ENCODE measurements at places on chromosomes 7 and 10.

- no peak for DNase-seq
These were observed 15.7 kb downstream of the RBM33 start for GRCh38 chr7:155660059-155660757.

DNA sequence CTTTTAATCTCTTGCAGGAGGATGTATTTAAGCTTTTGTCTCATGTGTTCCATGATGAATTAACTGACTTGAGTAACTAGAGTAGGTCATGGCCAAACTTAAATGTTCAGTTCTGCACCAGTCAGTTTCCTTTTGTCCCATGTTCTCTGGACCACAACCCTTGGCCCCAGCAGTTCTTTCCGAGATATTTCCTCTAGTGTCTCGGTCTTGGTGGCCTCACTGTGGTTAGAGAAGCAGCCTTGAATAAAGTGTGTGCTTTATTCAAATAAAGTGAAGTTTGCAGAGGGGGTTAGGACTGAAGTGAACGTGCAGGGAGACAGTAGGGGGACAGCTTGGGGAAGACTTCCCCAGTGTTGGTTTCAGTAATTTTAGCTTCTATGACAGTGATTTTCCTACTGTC is 9.3 kb downstream of the ZNF212 start:
- no peak for DNase-seq

- no peak for DNase-seq
These were observed 13.5 kb downstream of the HERPUD2 start for GRCh38 chr7:35681231-35682029.

GRCh38 chr7:40199076-40199802 is 64.4 kb downstream of the SUGCT start:
- no peak for DNase-seq

DNA sequence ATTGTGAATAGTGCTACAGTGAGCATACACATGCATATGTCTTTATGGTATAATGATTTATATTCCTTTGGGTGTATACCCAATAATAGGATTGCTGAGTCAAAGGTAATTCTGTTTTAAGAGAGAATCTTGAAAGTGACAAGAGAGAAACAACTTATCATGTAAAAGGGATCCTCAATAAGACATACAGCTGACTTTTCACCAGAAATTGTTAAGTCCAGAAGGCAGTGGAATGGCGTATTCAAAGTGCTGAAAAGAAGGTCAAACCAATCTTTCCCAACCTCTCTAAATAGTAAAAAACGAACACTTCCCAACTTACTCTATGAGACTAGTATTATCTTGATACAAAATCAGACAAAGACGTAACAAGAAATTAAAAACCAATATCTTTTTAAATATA is 59.8 kb downstream of the LHFPL3 start:
- no peak for DNase-seq

DNA sequence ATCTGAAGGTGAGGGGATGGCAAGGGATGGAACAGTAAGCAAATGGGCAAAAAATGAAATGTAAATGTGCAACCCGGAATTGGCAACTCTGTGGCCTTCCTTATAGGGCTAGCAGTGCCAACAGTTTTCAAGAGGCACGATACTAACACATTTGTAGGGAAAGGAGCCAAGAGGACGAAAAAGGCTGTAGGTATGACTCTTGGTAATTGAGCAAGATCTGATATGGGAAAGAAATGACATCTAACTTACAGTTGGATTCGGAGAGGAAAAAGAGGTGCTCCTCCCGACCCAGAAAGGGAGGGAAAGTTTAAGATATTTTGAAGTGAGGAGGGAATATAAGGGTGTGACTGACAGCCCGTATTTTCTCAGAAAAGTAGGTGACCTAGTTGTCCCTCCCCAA is 2.1 kb upstream of the CREM start:
- DNase-seq: no peak

GRCh38 chr7:39825401-39825980 is 124.6 kb upstream of the CDK13 start:
- no peak for DNase-seq
